ENCODE measurements at places on chromosomes 7 and 10.

- DNase-seq, result no peak
These were observed 32.0 kb downstream of the TBATA start for GRCh38 chr10:70753026-70753663.

GRCh38 chr7:44765579-44766415 is 17.1 kb downstream of the ZMIZ2 start:
- DNase-seq, result no peak

DNA sequence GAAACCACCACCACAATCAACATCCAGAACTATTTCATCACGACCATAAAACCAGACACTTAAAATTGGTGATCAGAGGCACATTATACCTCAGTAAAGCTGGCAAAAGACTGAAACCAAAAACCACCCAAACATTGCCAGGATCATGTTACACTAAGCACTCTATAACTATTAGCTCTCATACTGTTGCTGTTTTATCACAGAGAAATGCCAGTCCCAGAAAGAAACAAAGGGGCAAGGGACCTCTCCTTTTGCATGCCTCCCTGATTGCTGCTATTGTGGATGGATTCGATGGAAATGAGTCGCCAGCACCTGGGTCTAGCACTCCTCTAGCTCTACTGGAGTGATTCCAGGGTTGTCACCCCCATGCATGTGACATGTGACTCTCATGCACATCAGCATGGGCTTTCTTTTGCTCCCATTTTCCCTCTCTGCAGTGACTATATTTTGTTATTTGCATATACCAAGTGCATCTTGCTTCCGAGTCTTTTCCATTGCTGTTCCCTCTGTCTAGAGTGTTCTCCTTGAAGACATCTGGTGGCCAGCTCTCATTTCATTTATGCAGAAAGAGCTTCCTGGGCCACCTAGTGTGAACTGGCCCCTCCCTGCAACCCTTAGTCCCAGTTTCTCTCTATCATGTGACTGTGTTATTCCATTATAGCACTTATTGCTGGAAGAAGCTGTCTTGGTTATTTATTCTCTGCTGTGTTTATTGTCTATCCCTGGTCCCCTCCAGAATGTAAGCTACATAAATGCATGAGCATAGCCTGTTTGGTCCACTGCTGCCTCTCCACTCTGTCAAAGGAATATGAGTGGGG is 300.6 kb downstream of the PLXNA4 start:
- no peak for DNase-seq

DNA sequence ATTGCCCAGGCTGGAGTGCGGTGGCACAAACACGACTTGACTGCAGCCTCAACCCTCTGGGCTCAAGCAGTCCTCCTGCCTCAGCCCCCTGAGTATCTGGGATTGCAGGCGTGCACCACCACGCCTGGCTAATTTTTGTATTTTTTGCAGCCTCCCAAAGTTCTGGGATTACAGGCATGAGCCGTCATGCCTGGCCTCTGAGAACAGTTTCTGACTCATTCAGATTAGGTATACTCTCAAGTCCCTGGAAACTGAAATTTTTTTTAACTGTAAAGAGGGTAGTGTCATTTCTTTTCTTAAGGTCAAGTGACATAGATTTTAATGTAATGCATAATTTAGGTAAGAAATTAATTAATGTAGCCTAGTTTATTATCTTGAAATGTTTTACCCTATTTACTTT is 104.7 kb downstream of the SEPTIN7 start:
- DNase-seq, result peak; percentile 29

DNA sequence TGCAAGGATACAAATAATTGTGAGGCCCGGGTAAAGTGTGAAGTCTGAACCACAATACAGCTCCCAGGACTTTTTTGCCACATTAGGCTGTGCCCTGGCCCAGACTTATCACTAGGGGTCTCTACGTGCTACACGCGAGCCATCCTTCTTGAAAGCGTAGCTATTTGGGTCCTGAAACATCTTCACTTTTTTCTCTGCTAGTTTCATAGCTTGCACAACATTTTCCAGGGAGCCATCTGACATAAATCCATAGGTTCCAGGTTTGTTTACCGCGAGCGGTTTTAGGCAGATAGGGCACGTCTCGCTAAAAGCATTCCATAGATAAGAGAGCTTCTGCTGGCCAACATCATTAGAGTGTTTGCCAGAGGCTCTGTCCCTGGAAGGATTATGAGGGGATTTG is 226.5 kb downstream of the RPS24 start:
- DNase-seq, result peak; percentile 42

DNA sequence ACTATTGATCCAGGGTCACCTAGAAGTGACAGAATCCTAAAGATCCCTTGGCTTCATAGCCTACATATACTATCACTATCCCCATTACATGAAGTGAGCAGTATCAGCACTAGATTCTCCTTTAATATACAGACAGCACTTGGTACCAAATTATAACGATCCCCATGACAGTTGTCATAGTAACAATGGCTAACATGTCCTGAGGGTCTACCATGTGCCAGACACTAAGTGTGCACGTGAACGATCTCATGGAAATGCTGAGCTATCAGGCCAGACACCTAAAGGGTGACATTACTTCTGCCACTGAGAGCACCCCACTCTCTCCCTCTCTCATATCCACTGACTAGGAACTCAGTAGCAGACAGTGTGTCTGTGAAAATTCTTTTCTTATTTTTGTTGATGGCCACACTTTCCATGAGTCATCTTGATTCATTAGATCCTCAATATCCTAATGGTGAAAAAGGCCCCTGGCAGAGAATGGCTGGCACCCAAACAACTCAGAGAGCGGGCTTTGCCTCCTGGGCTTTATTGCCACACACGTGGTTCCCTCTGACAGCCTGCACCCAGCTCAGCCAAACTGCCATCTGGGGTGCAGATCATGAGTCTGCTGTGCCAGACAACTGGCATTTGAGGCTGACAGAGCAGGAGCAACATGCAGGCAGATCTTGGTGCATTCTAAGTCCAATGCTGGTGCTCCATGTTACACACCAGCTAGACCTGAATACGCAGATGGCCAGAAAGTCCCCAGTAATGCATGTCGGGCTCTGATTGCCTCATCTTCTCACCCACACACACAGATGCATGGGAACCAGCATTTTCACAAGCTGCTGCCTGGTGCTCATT is 176.3 kb downstream of the DGKI start:
- no peak for DNase-seq

DNA sequence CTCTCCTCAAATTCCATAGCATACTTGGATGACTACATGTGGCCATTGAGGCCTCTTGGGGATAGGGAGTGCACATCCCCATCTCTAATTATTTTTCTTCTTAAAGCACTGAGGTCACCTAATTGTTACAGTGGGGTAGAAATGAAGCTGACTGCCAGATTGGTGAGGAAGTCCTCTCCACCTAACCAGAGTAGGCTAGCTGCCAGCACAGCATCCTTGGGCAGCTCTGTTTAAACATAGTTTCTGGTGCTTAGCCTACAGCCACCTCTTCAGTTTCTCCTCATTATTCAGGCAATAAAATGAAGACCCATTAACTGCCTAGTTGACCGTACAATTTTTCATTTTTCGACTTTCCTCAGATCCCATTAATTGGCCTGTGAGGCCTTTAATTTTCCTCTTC is 104.6 kb downstream of the MLLT10 start:
- no peak for DNase-seq

DNA sequence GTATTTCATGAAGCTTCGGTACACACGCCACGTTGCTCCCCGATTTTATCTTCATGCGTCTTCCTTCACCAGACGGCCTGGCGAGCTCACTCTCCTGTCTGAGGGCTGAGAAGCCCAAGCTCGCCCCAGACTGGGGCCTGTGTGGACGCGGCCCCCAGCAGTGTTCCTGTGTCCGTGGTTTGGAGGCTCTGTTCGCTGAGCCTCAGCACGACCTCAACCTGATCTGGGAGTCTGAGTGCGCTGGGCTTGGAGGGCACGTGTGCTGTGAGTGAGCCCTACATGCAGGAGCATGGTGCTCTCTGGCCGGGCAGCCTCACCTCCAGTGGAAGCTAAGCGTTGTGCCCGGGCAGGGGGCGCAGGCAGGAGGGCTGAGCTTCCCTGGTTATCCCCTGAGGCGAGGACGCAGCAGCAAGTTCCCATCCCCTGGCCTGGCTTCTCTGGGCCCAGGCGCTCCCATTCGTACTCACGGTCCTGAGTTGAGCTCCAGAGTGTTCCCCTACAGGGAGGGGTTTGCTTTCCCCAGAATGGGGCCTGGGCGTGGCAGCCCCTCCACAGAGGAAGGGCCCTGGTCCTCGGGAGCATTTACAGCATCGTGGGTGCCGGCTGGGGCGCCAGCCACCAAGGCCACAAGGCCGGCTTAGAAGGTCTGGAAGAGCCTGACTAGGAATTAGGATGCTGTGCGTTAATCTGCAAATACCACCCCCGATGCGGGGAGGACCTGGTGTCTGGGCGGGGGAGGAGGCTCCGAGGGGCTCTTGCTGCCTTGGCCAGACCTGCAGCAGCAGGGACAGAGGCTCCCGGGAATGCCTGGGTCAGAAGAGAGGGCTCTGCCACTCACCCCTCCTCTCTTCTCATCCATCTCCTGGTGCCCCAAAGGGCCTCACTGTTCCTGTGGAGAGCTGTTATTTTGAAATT is 400.6 kb downstream of the DNAJB6 start:
- no peak for DNase-seq

DNA sequence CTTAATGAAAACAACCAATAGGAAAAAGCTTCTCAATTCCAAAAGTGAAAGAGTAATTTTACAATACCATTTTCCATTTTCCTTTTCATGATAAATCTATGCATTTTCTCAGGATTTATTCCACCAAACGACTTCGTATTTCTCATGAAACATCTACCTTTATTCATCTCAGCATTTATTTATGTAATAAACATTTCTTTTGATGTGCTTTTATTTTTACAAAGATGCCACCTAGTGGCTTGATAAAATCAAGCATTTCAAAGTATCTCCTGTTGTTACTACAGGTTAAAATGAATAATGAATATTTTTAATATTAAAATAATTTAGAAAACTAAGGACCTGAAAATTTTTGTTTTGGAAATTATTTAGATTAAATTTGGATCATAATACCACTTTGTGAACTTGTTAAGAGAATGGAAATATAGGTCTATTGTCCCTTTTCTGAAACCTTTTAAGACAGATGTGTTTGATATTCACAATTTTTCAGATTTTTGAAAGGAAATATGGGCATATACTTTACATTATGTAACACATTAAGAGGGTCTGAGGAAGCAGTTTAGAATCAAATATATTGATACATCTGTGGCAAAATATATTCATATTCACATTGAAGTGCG is 2.7 kb upstream of the IQUB start:
- DNase-seq, result peak; percentile 58

GRCh38 chr7:144812379-144813283 is 23.2 kb downstream of the TPK1 start:
- no peak for DNase-seq

- DNase-seq, result no peak
These were observed 29.8 kb upstream of the PURB start for GRCh38 chr7:44914992-44915607.

- no peak for DNase-seq
These were observed 19.4 kb downstream of the PFKFB3 start for GRCh38 chr10:6221971-6222751.

DNA sequence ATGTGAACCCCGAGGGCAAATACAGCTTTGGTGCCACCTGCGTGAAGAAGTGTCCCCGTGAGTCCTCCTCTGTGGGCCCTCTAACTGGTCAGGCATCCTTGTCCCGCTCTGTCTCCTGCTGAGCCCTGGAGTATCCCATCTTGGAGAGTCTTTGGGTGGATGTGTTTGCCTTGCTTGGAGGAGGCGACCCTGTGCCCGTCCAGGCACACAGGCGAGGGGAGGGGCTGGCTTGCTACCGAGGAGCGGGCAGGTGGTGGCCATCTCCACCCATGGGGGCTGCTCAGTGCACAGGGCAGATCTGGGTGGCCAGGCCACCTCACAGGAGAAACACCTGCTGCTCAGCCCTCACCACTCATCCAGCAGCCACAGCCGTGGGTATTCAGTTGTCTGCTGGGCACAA is 135.3 kb downstream of the EGFR start:
- DNase-seq, result no peak

- DNase-seq, result peak; percentile 63
These were observed 53.8 kb downstream of the INPP5A start for GRCh38 chr10:132591166-132591971.

GRCh38 chr7:29809533-29810155 is 3.3 kb downstream of the WIPF3 start:
- DNase-seq, result no peak

- no peak for DNase-seq
These were observed 90.5 kb upstream of the FERD3L start for GRCh38 chr7:19235680-19236079.

GRCh38 chr7:46532571-46532970 is 611.5 kb upstream of the IGFBP3 start:
- no peak for DNase-seq
